ENCODE measurements at places on chromosomes 5 and 9.
A peak's percentile ranks its signal among the peaks of the same experiment; 100 is the strongest.

- H3K4me3 ChIP-seq, result no peak overlapping the region
- peaks cover 12% of the 10 kb centered on the region for H3K4me1 ChIP-seq
- no peaks in the 10 kb centered on the region for H3K36me3 ChIP-seq
- no peak for DNase-seq
- H3K27ac ChIP-seq, result no peak overlapping the region
Observed at GRCh38 chr5:149257889-149258705, 13.6 kb upstream of the AFAP1L1 start.

- no peaks in the 10 kb centered on the region for H3K4me1 ChIP-seq
- no peaks in the 10 kb centered on the region for H3K36me3 ChIP-seq
- no peaks in the 10 kb centered on the region for H3K27me3 ChIP-seq
- no peak for DNase-seq
- H3K4me3 ChIP-seq, result no peak overlapping the region
Observed at GRCh38 chr5:37954561-37954960, 114.7 kb upstream of the GDNF start.

GRCh38 chr5:138032572-138033385, at the start of gene FAM13B:
Gene FAM13B, minus strand, starts transcription at chr5:138033079. Its CDS starts 13,968 bp downstream, at chr5:138019111.
- H3K4me3 ChIP-seq, result peak within 1 kb of the TSS; percentile 97
- peak within 1 kb of the TSS; percentile 93 for H3K27ac ChIP-seq
- no peaks in the 10 kb centered on the region for H3K27me3 ChIP-seq
- DNase-seq, result peak; percentile 89

DNA sequence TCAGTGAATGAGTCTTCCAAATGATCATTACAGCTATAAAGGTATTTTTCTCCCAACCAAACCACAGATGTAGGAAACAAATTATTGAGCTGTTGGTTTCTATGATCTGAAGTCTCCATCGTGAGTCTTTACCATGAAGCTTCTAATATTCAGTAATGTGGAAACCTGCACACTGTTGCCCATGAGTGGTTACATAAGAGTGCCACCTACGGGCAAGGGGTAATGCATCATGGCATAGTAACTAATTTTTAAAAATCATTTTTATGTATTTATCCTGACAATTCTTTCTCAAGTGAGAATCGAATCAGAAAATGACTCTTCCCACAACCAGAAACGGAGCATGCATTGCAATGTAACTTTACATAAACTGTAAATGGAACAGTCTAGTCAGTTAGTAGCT, 282.5 kb upstream of the SMARCA2 start:
- no peak overlapping the region for H3K4me3 ChIP-seq
- H3K27ac ChIP-seq, result no peak overlapping the region
- no peak for DNase-seq
- H3K4me1 ChIP-seq, result no peaks in the 10 kb centered on the region
- no peaks in the 10 kb centered on the region for H3K27me3 ChIP-seq

DNA sequence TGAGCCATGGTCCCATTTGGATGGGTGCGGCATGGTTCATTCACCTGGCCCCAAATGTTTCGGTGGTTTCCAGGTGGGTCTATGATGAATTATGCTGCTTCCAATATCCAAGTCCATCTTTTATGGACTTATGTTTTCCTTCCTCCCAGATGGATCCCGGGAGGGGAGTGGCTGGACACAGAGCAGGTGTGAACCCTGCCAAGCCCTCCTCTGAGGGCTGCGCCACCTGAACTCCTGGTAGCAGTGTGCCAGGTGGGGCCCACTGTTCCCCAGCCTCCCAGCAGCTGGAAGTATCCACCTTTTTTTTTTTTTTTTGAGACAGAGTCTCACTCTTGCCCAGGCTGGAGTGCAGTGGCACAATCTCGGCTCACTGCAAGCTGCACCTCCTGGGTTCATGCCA, 42.9 kb downstream of the WNK2 start:
- H3K27ac ChIP-seq, result no peak overlapping the region
- H3K4me1 ChIP-seq, result peaks cover 13% of the 10 kb centered on the region
- no peak for DNase-seq
- peaks cover 22% of the 10 kb centered on the region for H3K27me3 ChIP-seq
- no peak overlapping the region for H3K4me3 ChIP-seq
- H3K36me3 ChIP-seq, result no peaks in the 10 kb centered on the region

DNA sequence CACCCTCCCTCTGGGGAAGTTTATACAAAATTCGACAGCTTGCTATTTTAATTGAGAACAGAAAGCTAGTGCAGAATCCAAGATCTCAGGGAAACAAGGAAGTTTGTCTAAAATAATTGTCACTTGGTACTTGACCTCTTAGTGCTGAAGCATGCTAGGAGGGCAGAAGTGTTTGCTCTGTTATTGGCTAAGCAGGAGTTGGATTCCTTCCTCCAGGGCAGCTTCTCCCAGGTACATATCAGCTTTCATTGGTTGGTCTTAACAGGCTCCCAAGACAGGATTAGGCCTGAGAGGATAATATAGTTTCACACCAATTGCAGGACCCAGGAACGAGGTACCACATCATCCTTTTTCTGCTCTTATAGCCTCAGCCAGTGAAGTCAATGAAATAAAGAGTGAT, 432.8 kb downstream of the IRX1 start:
- no peaks in the 10 kb centered on the region for H3K36me3 ChIP-seq
- H3K27ac ChIP-seq, result no peak overlapping the region
- H3K4me3 ChIP-seq, result no peak overlapping the region

- H3K4me3 ChIP-seq, result no peak overlapping the region
- no peaks in the 10 kb centered on the region for H3K36me3 ChIP-seq
- H3K27ac ChIP-seq, result no peak overlapping the region
- no peak for DNase-seq
- H3K27me3 ChIP-seq, result no peaks in the 10 kb centered on the region
Observed at GRCh38 chr5:146633323-146633764, 117.4 kb upstream of the GPR151 start.

- no peak for DNase-seq
- H3K27ac ChIP-seq, result no peak overlapping the region
- H3K4me3 ChIP-seq, result no peak overlapping the region
- peaks cover 6% of the 10 kb centered on the region for H3K36me3 ChIP-seq
Observed at GRCh38 chr5:65801352-65801783, 79.4 kb downstream of the NLN start.

DNA sequence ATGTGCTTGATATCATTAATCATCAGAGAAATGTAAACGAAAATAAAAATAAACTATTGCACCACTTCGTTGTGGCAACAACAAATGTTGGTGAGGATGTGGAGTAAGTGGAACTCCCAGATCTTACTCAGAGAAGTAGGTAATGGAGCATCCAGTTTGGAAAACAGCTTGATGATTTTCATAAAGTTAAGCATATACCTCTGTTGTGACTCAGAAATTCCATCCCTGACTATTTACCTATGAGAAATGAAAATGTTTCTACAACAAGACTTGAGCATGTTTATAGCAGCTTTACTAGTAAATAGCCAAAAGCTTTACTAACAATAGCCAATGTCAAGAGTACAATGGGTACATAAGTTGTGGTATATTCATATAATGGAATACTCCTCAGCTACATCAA, 214.7 kb upstream of the NMUR2 start:
- no peaks in the 10 kb centered on the region for H3K27me3 ChIP-seq
- no peak overlapping the region for H3K4me3 ChIP-seq
- H3K36me3 ChIP-seq, result no peaks in the 10 kb centered on the region
- H3K4me1 ChIP-seq, result no peaks in the 10 kb centered on the region
- H3K27ac ChIP-seq, result no peak overlapping the region

GRCh38 chr9:9585920-9586319, 1026.9 kb downstream of the PTPRD start:
- no peak overlapping the region for H3K4me3 ChIP-seq
- H3K36me3 ChIP-seq, result no peaks in the 10 kb centered on the region
- H3K4me1 ChIP-seq, result no peaks in the 10 kb centered on the region
- peaks cover 2% of the 10 kb centered on the region for H3K27me3 ChIP-seq
- DNase-seq, result peak; percentile 4
- H3K27ac ChIP-seq, result no peak overlapping the region

- DNase-seq, result no peak
- H3K4me1 ChIP-seq, result no peaks in the 10 kb centered on the region
- H3K27ac ChIP-seq, result no peak overlapping the region
- H3K27me3 ChIP-seq, result no peaks in the 10 kb centered on the region
- H3K36me3 ChIP-seq, result no peaks in the 10 kb centered on the region
- H3K4me3 ChIP-seq, result no peak overlapping the region
Observed at GRCh38 chr5:144638787-144639186, 468.1 kb downstream of the KCTD16 start.

DNA sequence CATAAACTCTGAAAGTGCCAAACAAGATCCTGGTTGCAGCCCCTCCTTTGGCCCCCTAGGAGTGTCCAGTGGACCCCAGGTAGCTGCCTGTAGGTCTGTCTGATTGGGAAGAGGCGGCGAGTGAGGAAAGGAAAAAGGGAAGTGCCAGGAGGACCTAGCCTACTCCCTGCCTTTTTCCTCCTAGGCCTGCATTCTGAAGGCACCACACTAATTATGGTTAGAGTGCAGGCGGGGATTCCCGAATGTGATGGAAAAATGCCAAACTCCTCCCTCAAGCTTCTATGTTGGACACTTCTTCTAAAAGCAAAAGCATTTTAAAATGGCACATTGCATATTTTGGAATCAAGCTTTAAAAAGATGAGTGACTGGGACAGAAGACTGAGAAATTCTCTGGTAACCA, 83.2 kb upstream of the SMIM15 start:
- no peaks in the 10 kb centered on the region for H3K4me1 ChIP-seq
- peak; percentile 69 for DNase-seq
- H3K27me3 ChIP-seq, result no peaks in the 10 kb centered on the region

GRCh38 chr9:112894699-112895098, 4.0 kb upstream of the SLC46A2 start:
- DNase-seq, result peak; percentile 17
- no peaks in the 10 kb centered on the region for H3K4me1 ChIP-seq
- H3K27ac ChIP-seq, result no peak overlapping the region

DNA sequence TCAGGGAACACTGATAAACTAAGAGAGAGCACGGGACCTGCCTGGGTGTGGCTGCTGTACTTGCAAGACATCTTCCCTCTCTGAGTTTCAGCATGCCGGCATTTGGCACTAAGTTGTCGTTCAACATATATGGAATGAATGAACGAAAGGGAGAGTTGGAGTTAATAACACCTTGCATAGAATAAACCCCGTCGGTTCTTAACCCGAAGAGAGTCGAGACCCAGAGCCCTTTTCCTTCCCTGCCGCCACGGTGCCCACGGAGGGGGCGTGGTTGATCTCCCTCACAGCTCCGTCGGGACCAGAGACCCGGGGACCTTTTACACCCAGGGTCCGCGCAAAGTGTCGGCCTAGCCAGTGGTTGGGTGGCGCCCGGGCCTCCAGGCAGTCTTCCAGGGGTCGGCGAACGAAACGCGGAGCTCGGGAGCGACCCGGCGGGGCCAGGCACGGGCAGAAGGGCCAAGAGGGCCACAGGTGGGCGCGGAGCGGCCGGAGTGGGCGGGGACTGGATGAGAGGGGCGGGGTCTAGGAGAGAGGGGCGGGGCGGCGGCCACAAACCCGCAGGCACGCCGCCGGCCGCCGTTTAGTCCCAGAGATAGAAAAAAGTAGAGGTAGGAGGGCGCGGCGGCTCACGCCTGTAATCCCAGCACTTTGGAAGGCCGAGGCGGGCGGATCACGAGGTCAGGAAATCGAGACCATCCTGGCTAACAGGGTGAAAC, 735 bp upstream of the RPL26L1 start:
- peak overlapping the region; percentile 76 for H3K4me3 ChIP-seq
- DNase-seq, result peak; percentile 68
- peaks cover 7% of the 10 kb centered on the region for H3K36me3 ChIP-seq
- H3K27me3 ChIP-seq, result no peaks in the 10 kb centered on the region

DNA sequence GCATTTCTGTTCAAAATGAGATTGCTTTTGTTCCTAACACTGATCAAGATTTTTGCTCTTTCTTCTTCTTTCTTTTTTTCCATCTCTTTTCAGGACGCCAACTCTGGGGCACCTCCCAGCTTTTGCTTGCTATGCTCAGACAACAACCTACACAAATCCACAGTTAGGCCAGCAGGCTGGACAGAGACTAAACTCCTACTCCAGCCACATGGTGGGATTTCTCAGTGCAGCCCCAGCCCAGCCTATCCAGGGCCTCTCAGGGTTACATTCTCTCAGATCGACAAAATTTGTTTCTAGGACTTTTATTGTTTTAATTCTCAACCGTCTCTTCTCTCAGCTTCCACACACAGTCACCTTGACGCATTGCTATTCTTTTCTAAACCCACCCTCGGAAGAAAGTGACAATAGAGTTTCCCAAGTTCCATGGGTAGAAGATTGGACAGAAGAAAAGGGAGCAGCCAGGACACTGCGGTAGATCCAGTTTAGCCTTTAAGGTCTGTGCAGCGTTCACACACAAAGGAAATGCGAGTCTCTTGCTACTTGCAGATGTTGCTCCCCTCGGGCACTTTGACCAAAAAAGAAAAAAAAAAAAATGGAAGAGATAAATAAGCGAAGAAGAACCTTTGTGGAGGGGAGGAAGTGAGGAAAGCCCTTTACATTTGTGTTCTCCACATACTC, 588.6 kb upstream of the GRAMD2B start:
- no peak for DNase-seq
- H3K27ac ChIP-seq, result no peak overlapping the region
- H3K4me3 ChIP-seq, result no peak overlapping the region
- H3K36me3 ChIP-seq, result no peaks in the 10 kb centered on the region
- H3K27me3 ChIP-seq, result no peaks in the 10 kb centered on the region
- H3K4me1 ChIP-seq, result no peaks in the 10 kb centered on the region

DNA sequence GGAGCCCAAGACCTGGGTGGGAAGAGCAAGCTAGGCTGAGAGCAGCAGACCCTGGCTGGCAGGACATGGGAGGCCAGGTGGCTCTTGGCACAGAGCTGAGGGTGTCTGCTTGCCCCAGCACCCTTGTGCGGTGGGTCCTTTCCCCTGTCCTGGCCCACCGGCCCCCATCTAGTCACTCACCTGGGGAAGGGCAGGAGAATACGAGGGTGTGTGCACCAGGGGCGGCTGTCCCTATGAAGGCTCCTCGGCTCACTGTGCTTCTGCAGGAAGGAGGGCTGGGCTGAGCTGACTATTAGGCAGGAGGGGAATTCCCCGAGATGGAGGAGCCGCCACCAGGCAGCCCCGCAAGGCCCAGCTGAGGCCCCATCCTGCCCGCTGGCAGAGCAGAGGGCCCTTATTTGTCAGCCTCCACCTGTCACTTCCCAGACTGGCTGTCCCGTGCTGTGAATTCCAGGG, 6.1 kb upstream of the TNIP1 start:
- H3K36me3 ChIP-seq, result no peaks in the 10 kb centered on the region
- H3K27ac ChIP-seq, result no peak overlapping the region
- H3K27me3 ChIP-seq, result no peaks in the 10 kb centered on the region
- DNase-seq, result peak; percentile 80

DNA sequence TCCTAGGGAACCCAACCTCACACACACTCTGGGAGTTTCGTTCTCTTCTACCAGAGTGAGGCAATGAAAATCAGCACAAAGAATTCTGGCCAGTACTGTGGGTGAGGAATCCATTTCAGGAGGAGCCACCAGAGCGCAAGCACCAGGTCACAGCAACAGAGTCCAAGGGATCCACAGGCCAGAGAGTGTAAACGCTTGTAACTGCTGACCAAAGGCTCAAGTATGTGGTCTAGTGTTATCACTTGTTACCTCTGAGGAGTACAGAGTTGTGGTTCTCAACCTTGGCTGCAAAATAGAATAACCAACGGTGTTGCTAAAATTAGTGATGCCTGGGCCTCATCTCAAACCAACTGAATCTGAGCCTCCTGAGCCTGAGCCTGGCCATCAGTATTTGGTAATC, 152.5 kb upstream of the ZNF366 start:
- no peaks in the 10 kb centered on the region for H3K4me1 ChIP-seq
- no peak overlapping the region for H3K4me3 ChIP-seq
- H3K27ac ChIP-seq, result no peak overlapping the region
- no peaks in the 10 kb centered on the region for H3K36me3 ChIP-seq

GRCh38 chr5:157598350-157598936, 22.9 kb upstream of the ADAM19 start:
- H3K27ac ChIP-seq, result no peak overlapping the region
- no peak overlapping the region for H3K4me3 ChIP-seq
- H3K4me1 ChIP-seq, result peaks cover 3% of the 10 kb centered on the region
- DNase-seq, result no peak
- no peaks in the 10 kb centered on the region for H3K27me3 ChIP-seq
- H3K36me3 ChIP-seq, result no peaks in the 10 kb centered on the region
